ENCODE measurements at places on chromosomes 7 and 10.

- H3K4me3 ChIP-seq, result no peak overlapping the region
- peaks cover 37% of the 10 kb centered on the region for H3K27me3 ChIP-seq
- H3K36me3 ChIP-seq, result no peaks in the 10 kb centered on the region
- H3K27ac ChIP-seq, result no peak overlapping the region
- no peaks in the 10 kb centered on the region for H3K4me1 ChIP-seq
Measured at GRCh38 chr7:22185559-22185958, 171.4 kb downstream of the RAPGEF5 start.

- no peak for DNase-seq
- peaks cover 15% of the 10 kb centered on the region for H3K4me1 ChIP-seq
- peak overlapping the region; percentile 98 for H3K4me3 ChIP-seq
- peak overlapping the region; percentile 95 for H3K27ac ChIP-seq
- peaks cover 18% of the 10 kb centered on the region for H3K36me3 ChIP-seq
- H3K27me3 ChIP-seq, result no peaks in the 10 kb centered on the region
Measured at GRCh38 chr10:22315455-22316285, 518 bp upstream of the COMMD3 start.

GRCh38 chr10:73971636-73972354, 26.1 kb upstream of the VCL start:
- H3K4me3 ChIP-seq, result no peak overlapping the region
- DNase-seq, result no peak
- H3K4me1 ChIP-seq, result peaks cover 43% of the 10 kb centered on the region
- H3K27me3 ChIP-seq, result no peaks in the 10 kb centered on the region
- no peaks in the 10 kb centered on the region for H3K36me3 ChIP-seq
- no peak overlapping the region for H3K27ac ChIP-seq

DNA sequence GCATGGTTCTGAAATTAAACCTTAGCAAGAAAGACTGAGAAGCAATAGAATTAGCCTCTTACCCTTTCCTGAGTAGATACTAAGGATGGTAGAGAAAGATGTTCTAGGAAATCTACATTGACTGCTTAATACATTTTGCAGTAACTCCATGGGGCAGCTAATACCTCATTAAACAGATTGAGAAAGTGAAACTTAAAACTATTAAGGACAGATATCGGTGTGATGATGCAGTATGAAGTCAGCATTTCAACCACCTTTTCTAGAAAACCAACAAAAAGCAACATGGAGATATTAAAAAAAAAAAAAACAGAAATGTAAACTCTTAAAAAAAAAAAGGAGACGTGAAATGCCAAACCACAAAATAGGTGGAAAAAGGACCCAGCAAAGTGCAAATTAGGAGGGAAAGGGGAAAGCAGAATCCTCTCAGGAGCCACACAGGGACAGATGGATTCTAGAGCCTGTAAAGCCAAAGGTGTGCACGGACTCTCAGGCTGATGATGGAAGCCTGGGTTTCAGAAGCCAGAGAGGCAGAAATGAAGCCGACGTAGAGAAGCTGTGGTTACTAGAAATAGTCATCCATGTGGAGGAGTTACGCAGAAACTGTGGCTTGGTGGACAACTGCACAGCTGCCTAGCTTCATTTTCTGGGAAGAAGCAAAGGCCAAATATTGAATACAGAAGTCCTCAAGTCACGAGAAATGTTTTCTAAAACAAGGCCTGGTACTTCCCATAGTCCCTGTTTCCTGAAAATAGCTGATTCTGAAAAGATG, 38.1 kb upstream of the GPR141 start:
- H3K4me3 ChIP-seq, result peak overlapping the region; percentile 61
- peaks cover 10% of the 10 kb centered on the region for H3K27me3 ChIP-seq
- peaks cover 10% of the 10 kb centered on the region for H3K4me1 ChIP-seq
- peak overlapping the region; percentile 95 for H3K27ac ChIP-seq

GRCh38 chr7:151167197-151167961, at the start of gene GBX1:
TSS of gene GBX1 (minus strand) at chr7:151167694. CDS start at chr7:151167548, 146 bp downstream.
- peak within 1 kb of the TSS; percentile 74 for H3K4me3 ChIP-seq
- no peaks in the 10 kb centered on the region for H3K36me3 ChIP-seq
- H3K27ac ChIP-seq, result no peak within 1 kb of the TSS

DNA sequence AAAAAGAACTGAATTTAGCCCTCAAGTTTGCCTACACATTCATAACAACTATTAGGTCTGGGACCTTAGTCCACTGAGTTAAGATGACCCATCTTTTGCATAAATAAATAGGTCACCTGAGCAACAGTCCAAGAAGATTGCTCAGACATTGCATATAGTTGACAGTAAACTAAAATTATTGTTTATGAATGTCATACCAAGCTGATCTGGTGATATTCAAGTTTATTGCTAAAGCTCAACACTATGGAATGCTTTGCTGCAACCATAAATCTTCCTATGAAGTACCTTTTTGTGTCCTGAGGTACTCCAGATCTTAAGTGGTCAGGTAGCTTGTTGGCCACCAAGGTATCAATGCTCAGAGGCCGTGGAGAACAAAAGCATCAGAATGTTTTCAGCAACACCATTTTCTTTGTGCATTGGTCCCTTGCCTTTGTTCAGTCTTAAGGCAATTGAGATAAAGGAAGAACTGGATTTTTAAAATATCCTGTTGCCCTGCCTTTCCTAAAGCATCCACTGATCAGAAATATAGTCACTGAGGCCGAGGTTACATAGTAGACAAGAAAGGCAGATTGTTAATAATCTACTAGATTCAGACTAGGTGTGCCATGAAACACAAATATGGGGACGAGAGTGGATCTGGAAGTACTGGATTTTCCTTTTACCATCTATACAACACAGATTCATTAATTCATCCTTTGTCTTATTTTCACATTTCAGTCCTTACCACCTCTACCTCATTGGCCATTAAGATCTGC, 321.3 kb downstream of the PTEN start:
- no peak overlapping the region for H3K4me3 ChIP-seq
- H3K27ac ChIP-seq, result no peak overlapping the region
- no peaks in the 10 kb centered on the region for H3K4me1 ChIP-seq
- H3K36me3 ChIP-seq, result no peaks in the 10 kb centered on the region

GRCh38 chr10:55631071-55631654, 729.9 kb downstream of the ZWINT start:
- no peak overlapping the region for H3K4me3 ChIP-seq
- no peak for DNase-seq
- peaks cover 2% of the 10 kb centered on the region for H3K4me1 ChIP-seq

GRCh38 chr7:158550886-158551452, 36.7 kb downstream of the PTPRN2 start:
- no peak for DNase-seq
- peaks cover 3% of the 10 kb centered on the region for H3K36me3 ChIP-seq
- H3K27ac ChIP-seq, result no peak overlapping the region
- H3K4me1 ChIP-seq, result no peaks in the 10 kb centered on the region
- H3K4me3 ChIP-seq, result no peak overlapping the region

- H3K27ac ChIP-seq, result peak overlapping the region; percentile 85
- H3K4me1 ChIP-seq, result peaks cover 7% of the 10 kb centered on the region
- H3K36me3 ChIP-seq, result peaks cover 32% of the 10 kb centered on the region
- no peak overlapping the region for H3K4me3 ChIP-seq
- H3K27me3 ChIP-seq, result no peaks in the 10 kb centered on the region
Measured at GRCh38 chr7:141668853-141669252, 33.1 kb downstream of the DENND11 start.

DNA sequence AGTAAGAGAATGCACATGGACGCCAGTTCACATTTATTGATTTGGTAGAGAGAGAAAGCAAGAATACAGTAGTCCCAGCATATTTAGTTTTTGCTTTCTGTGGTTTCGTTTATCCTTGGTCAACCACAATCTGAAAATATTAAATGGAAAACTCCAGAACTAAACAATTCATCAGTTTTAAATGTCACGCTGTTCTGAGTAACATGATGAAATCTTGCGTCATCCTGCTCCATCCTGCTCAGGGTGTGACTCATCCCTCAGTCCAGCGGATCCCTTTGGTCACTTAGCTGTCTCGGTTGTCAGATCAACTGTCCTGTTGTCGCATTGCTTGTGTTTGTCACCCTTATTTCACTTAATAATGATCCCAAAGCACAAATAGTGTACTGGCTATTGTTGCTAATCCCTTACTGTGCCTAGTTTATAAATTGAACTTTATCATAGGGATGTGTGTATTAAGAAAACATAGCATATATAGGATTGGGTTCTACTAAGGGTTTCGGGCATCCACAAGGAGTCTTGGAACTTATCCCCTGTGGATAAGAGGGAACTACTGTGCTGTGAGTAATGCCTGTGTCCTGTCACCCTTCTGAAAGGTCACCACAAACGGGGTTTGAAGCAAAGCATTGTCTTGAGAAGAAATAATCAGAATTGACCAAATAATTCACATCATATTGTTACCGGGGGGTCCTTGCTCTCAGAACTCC, 73.6 kb downstream of the OTUD1 start:
- no peak overlapping the region for H3K27ac ChIP-seq
- H3K36me3 ChIP-seq, result no peaks in the 10 kb centered on the region
- H3K27me3 ChIP-seq, result peaks cover 51% of the 10 kb centered on the region
- DNase-seq, result no peak
- H3K4me3 ChIP-seq, result no peak overlapping the region

DNA sequence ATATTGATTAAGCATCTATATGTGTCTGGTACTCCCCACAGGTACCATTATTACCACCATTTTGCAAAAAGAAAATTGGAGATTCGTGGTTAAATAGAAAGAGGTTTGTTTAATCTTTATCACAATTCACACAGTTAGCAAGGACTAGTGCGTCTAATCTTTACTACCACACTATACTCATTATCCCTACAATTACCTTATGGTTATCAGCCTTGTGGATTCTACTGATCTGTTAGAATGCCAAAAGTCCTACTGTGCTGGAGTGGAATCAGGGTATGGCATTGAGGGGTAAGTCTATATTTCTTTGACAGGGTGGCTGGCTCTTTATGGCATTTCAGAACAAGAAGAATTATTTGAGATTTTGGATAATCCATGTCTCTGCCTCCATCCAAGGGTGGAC, 156.1 kb downstream of the RNLS start:
- H3K4me1 ChIP-seq, result peaks cover 3% of the 10 kb centered on the region
- no peak for DNase-seq
- H3K27me3 ChIP-seq, result no peaks in the 10 kb centered on the region
- no peak overlapping the region for H3K4me3 ChIP-seq

DNA sequence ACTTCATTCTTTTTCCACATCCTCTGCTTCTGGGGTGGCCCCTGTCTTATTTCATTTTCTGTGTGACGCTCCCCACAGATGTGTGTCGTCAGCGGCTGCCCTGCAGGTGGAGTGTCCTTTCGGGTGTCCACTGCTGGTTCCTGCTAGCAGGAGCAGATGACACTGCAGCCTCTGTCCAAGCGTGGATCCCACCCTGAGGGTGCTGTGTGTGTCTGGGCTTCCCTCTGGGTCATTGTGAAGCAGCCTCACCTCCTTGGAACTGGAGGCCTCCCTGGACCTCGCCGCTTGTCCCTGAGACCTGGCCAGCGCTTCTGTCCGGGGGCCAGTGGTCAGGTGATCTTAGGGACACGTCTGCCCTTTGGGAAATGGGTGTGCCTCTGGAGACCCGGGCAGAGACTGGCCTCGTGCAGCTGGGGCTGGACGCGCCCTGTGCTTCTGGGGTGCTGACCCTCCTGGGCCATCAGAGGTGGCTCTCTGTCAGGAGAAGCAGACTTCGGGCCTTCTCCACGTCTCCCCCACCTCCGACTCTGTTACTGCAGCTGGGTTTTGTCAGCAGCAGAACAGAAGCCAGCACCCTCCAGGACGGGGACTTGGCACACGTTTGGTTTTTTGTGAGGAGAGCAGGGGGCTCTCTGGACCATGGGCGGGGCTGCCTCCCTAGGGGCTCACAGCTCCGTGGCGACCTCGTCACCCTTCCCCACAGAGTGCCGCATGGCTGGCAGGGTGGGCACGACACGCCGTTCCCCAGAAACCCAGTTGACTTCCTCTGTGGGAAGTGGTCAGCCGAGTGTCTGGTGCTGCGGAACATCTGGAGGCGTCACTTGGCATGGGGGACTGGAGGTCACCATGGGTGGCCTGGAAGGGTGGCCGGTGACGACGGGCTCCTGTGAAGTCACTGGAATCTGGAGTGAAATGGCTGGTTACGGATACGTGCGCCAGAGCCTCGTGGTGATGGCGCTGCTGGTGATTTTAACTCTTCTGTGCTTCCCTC, 48.4 kb downstream of the INPP5A start:
- no peak overlapping the region for H3K27ac ChIP-seq
- H3K27me3 ChIP-seq, result no peaks in the 10 kb centered on the region
- DNase-seq, result no peak
- H3K4me3 ChIP-seq, result peak overlapping the region; percentile 10
- H3K4me1 ChIP-seq, result peaks cover 30% of the 10 kb centered on the region

DNA sequence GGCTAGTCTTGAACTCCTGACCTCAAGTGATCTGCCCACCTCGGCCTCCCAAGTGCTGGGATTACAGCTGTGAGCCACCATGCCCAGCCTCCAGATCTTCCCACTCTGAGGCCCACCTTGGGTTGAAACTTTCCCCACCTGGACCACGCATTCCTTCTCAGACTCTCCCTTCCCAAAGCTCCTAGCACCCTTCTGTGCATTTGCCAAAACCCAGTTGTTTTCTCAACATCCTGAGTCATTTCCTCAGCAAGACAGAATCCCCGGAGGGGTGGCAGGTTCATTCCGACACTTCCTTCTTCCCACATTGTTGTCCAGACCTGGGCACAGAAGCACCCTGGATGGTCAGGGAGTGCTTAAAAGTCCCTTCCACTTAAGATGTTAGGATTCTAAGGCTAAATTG, 28.9 kb downstream of the BAG3 start:
- DNase-seq, result no peak
- peaks cover 12% of the 10 kb centered on the region for H3K27me3 ChIP-seq
- H3K27ac ChIP-seq, result no peak overlapping the region
- peaks cover 13% of the 10 kb centered on the region for H3K4me1 ChIP-seq
- peaks cover 22% of the 10 kb centered on the region for H3K36me3 ChIP-seq
- no peak overlapping the region for H3K4me3 ChIP-seq

- H3K27me3 ChIP-seq, result no peaks in the 10 kb centered on the region
- H3K36me3 ChIP-seq, result no peaks in the 10 kb centered on the region
- no peak for DNase-seq
Measured at GRCh38 chr7:51827631-51828030, 511.0 kb upstream of the COBL start.

DNA sequence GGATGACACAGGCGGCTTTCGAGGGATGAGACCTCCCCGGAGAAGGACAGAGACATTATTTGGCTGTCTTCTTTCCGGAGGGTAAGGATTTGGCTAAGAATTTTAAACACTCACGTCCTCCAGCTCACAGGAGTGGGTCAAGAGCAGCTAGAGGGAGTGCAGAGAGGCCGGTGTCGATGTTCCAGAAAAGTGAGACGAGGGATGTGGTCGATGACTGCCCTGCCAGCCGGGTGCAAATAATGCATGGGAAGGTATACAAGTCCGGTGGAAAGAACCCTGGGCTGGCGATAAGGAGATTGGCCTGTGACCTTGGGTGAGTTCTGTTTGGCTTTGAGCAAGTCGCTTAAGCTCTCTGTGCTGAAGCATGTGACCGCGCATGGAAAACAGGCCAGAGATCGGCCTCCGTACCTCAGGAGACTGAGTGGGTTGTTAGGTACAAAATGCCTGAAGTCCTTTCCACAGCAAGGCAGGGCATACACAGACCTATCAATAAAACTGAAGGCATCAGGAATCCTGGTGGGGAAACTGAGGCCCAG, 149.1 kb downstream of the UBE2H start:
- H3K4me1 ChIP-seq, result no peaks in the 10 kb centered on the region
- DNase-seq, result no peak
- H3K36me3 ChIP-seq, result peaks cover 4% of the 10 kb centered on the region
- no peak overlapping the region for H3K27ac ChIP-seq

All from effector memory CD8-positive, alpha-beta T cell (primary cell).